ENCODE measurements at places on chromosomes 4 and X. TPM values are rescaled to one million over a fixed set of nuclear protein-coding genes. Genes with fewer than 3 reads are reported as not detected.
A peak's percentile ranks its signal among the peaks of the same experiment; 100 is the strongest.

Gene LIMCH1
- total RNA-seq = not detected

Gene ITIH6
- not detected for total RNA-seq

Gene CXCL13
- 87.2 TPM for total RNA-seq

GRCh38 chr4:121594796-121595526 is 101.8 kb downstream of the ANXA5 start:
- no peak overlapping the region for H3K27ac ChIP-seq
- H3K4me3 ChIP-seq = no peak overlapping the region
- no peaks in the 10 kb centered on the region for H3K36me3 ChIP-seq

Gene CITED1
- total RNA-seq = not detected

DNA sequence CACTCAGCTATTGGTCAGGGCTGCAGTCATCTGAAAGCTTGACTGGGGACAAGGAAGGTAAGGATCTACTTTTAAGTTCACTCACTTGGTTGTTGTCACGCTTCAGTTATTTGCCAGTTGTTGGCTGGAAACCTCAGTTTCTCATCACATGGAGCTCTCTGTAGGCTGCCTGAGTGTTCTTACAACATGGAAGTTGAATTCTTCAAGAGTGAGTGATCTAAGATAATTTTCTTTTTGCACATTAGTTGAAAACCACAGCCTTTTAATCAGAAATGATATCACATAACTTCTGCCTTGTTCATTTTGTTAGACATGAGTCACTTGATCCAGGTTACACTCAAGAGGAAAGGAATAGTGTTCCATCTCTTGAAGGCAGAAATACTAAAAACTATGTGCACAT is 552.7 kb downstream of the RAPGEF2 start:
- H3K27me3 ChIP-seq = no peaks in the 10 kb centered on the region
- H3K4me3 ChIP-seq = no peak overlapping the region
- H3K27ac ChIP-seq = no peak overlapping the region
- no peaks in the 10 kb centered on the region for H3K4me1 ChIP-seq
- no peaks in the 10 kb centered on the region for H3K36me3 ChIP-seq

GRCh38 chr4:56681853-56682525 is 893 bp upstream of the HOPX start:
- H3K27me3 ChIP-seq = peaks cover 60% of the 10 kb centered on the region
- H3K36me3 ChIP-seq = no peaks in the 10 kb centered on the region
- peaks cover 25% of the 10 kb centered on the region for H3K4me1 ChIP-seq
- no peak overlapping the region for H3K27ac ChIP-seq
- DNase-seq = no peak

Gene SPANXA1
- total RNA-seq = not detected

GRCh38 chrX:40272776-40273175 is 175.0 kb upstream of the BCOR start:
- H3K27me3 ChIP-seq = peaks cover 2% of the 10 kb centered on the region
- H3K4me3 ChIP-seq = no peak overlapping the region
- H3K4me1 ChIP-seq = peaks cover 1% of the 10 kb centered on the region
- no peak for DNase-seq
- no peak overlapping the region for H3K27ac ChIP-seq

- peaks cover 41% of the 10 kb centered on the region for H3K4me1 ChIP-seq
- DNase-seq = no peak
- no peaks in the 10 kb centered on the region for H3K27me3 ChIP-seq
- H3K27ac ChIP-seq = peak overlapping the region; percentile 52
- H3K4me3 ChIP-seq = no peak overlapping the region
Measured at GRCh38 chr4:99861120-99861905, 32.9 kb downstream of the LAMTOR3 start.

Gene CLNK
- total RNA-seq = 0.89 TPM

DNA sequence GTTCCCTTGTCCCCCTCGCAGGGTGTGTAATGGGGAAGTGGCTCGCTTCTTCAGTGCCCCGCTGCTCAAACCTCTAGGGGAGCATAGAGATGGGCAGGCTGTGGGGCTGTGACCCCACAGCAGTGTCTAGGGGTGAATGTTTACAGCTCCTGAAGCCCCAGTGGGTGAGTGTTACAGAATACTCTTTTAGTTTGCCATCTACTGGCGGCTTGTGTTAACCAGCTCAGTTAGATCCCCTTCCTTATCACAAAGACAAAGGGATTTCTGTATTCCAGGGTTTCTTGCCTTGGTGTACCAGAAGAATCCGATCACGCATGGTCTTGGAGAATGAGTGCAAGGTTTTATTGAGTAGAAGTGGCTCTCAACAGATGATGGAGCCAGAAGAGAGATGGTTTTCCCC is 108.1 kb upstream of the IQCM start:
- DNase-seq = no peak
- no peak overlapping the region for H3K27ac ChIP-seq
- H3K36me3 ChIP-seq = no peaks in the 10 kb centered on the region
- no peak overlapping the region for H3K4me3 ChIP-seq
- no peaks in the 10 kb centered on the region for H3K27me3 ChIP-seq
- no peaks in the 10 kb centered on the region for H3K4me1 ChIP-seq

DNA sequence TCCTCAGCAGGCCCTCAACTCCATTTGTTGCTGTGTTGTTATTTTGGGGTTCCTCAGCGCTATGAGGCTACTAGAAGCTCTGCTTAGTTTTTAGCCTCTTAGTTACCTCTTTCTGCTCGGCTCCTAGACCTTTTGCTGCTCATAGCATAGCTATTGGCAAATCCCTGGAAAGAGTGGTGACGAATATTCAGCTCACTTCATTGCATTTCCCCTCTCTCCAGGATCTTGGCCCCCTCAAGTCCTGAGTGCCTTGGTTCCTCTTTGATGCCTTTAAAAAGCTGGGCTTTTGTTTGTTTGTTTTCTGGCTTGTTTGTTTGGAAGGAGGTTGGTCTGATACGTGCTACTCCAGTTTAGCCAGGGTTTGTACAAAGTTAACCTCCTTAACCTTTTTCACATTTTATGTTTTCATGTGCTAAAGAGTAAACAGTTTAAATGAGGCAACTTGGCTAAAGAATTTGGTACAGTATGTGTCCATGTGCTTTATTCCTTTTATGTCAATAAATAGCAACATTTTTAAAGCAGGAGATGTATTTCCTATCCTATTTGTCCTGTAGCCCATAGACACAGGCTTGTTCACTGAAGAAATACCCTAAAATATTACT is 31.5 kb downstream of the SMAD1 start:
- no peak overlapping the region for H3K4me3 ChIP-seq
- peaks cover 4% of the 10 kb centered on the region for H3K36me3 ChIP-seq
- H3K4me1 ChIP-seq = no peaks in the 10 kb centered on the region
- peaks cover 5% of the 10 kb centered on the region for H3K27me3 ChIP-seq
- H3K27ac ChIP-seq = no peak overlapping the region
- no peak for DNase-seq

DNA sequence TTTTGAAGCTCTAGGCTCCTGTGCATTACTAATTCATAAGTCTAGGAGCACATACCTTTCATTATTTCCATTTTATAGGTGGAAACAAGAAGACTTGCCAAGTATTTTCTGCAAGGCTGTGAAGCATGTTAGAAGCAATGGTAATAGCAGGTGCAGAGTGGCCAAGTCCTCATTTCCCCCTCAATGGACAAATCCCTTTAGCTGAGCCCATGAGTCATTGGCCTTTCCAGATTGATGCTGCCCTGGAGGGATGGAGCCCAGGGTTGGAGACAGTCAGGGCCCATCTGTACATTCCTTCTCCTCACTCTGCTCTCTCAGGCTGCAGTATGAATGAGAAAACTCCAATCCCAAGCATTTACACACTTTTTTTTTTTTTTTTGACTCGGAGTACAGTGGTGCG is 6.6 kb downstream of the MGST2 start:
- peaks cover 9% of the 10 kb centered on the region for H3K36me3 ChIP-seq
- no peak overlapping the region for H3K4me3 ChIP-seq
- peaks cover 32% of the 10 kb centered on the region for H3K4me1 ChIP-seq
- no peak overlapping the region for H3K27ac ChIP-seq
- no peak for DNase-seq
- H3K27me3 ChIP-seq = no peaks in the 10 kb centered on the region

- DNase-seq = no peak
- no peaks in the 10 kb centered on the region for H3K27me3 ChIP-seq
- no peak overlapping the region for H3K27ac ChIP-seq
- no peak overlapping the region for H3K4me3 ChIP-seq
- no peaks in the 10 kb centered on the region for H3K4me1 ChIP-seq
- H3K36me3 ChIP-seq = no peaks in the 10 kb centered on the region
Measured at GRCh38 chr4:80447493-80447892, 112.0 kb downstream of the CFAP299 start.

Gene XAGE1A
- not detected for total RNA-seq

Gene SSX2
- total RNA-seq = not detected

- no peaks in the 10 kb centered on the region for H3K27me3 ChIP-seq
- no peak for DNase-seq
- no peaks in the 10 kb centered on the region for H3K4me1 ChIP-seq
- no peaks in the 10 kb centered on the region for H3K36me3 ChIP-seq
- no peak overlapping the region for H3K4me3 ChIP-seq
- H3K27ac ChIP-seq = no peak overlapping the region
Measured at GRCh38 chr4:104508224-104508623, 13.5 kb upstream of the CXXC4 start.

Gene CSAG3
- total RNA-seq = not detected

DNA sequence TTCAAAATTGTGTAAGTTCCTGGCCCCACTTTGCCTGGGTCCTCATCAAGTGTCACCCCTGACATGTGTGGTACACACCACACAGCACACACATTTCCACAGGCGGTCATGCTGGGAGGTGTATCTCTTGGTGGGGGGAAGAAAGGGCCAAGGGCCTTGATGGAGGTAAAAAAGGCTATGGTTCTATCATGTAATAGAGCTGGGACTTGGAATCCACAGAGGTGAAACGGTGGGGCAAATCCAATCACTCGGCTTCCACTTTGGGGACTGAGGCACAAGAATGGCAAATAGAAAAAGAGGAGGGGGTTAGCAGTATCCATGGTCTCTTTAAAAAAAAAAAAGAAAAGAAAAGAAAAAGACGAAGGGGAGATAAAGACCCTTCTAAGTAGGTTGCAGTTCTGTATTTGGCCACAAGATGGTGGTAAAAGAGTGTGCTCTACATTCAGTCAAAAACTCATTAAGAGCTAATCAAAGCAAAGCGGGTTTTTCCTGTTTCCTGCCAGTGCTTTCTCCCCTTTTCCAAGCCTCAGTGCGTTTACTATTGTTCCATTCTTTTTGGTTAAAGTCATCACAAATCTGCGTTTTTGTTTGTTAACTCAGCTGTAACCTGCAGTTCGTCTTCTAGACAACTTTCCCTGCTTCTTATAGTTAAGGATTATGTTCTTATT is 37.0 kb upstream of the ATP6AP2 start:
- H3K27me3 ChIP-seq = peaks cover 8% of the 10 kb centered on the region
- no peaks in the 10 kb centered on the region for H3K36me3 ChIP-seq
- H3K27ac ChIP-seq = no peak overlapping the region
- DNase-seq = no peak
- H3K4me1 ChIP-seq = peaks cover 17% of the 10 kb centered on the region
- no peak overlapping the region for H3K4me3 ChIP-seq

DNA sequence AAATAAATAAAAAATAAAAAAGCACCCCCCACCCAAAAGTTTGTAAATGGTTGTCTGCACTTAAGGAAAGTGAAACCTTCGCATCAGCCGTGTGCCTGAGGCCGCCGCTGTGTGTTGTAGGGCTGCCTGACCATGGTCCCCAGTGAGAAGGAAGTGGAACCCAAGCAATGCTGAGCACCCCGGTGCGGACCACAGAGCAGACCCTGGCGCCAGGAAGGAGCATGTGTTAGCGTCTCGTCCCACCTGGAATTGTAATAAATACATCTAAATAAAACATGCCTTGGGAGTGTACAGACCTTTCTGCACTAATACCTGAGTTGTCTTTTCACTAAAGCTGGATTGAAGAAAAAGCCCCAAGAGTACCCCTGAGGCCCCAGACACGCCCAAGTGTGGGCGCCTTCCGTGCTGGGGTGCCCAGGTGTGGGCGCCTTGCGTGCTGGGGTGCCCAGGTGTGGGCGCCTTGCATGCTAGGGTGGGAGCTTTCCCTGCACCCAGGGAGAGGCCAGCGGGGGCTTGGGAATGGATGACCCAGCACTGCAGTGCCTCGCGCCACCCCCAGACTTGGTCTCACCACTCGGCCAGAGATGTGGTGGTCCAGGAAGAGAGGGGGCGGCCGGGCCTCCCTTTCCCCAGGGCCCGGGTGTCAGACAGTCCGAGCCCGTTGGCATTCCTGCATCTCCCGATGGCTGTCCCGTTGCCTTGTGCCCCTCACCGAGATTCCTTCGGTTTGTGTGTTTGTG is 33.7 kb downstream of the HTT-AS start:
- peak overlapping the region; percentile 84 for H3K4me3 ChIP-seq
- peak overlapping the region; percentile 74 for H3K27ac ChIP-seq
- peaks cover 5% of the 10 kb centered on the region for H3K36me3 ChIP-seq
- no peak for DNase-seq
- H3K27me3 ChIP-seq = peaks cover 3% of the 10 kb centered on the region
- peaks cover 45% of the 10 kb centered on the region for H3K4me1 ChIP-seq

DNA sequence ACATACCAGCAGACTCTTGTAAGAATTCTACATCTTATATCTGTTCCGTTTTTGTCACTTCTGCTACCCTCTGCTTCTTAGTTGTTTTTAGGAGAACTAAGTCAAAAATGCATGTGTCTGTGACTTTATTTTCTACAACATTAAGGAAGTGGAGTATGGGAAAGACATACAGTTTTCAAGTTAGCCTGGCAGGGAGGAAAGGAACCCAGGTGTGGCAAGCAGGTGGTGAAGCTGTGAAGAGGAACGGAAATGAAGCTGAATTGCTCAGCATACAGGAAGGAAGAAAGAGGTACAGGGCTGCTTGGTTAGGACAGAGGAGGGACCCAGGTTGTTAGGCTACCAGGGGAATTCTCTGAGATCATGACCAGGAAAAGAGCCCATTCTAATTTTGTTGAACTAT is 9.4 kb downstream of the GPRIN3 start:
- H3K36me3 ChIP-seq = peaks cover 20% of the 10 kb centered on the region
- H3K27ac ChIP-seq = peak overlapping the region; percentile 99
- H3K4me1 ChIP-seq = peaks cover 75% of the 10 kb centered on the region
- no peaks in the 10 kb centered on the region for H3K27me3 ChIP-seq

- peaks cover 10% of the 10 kb centered on the region for H3K36me3 ChIP-seq
- H3K27me3 ChIP-seq = no peaks in the 10 kb centered on the region
- H3K4me3 ChIP-seq = no peak overlapping the region
Measured at GRCh38 chr4:150387981-150388380, 194.0 kb upstream of the MAB21L2 start.

Gene CPLX1
- 0.74 TPM for total RNA-seq

Gene FMR1NB
- total RNA-seq = not detected

GRCh38 chr4:160563552-160564282 is 1460.8 kb downstream of the RAPGEF2 start:
- no peak overlapping the region for H3K27ac ChIP-seq
- no peak for DNase-seq
- H3K4me3 ChIP-seq = no peak overlapping the region
- no peaks in the 10 kb centered on the region for H3K4me1 ChIP-seq

- no peaks in the 10 kb centered on the region for H3K36me3 ChIP-seq
- DNase-seq = no peak
- H3K27me3 ChIP-seq = no peaks in the 10 kb centered on the region
- H3K4me1 ChIP-seq = no peaks in the 10 kb centered on the region
- no peak overlapping the region for H3K27ac ChIP-seq
- no peak overlapping the region for H3K4me3 ChIP-seq
Measured at GRCh38 chr4:187602339-187603092, 393.1 kb upstream of the ZFP42 start.

DNA sequence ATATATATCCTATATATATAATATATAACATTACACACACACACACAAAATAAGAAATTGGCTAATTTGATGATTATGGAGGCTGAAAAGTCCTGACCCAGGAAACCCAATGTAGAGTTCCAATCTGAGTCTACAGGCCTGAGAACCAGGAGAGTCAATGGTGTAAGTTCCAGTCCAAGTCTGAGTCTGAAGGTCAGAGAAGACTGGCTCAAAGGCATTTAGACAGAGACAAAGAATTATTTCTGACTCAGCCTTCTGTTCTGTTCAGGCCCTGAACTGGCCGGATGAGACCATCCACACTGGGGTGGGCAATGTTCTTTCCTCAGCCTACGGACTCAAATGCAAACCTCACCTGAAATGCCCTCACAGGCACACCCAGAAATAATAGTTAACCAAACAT is 60.6 kb upstream of the STX18 start:
- H3K27me3 ChIP-seq = no peaks in the 10 kb centered on the region
- H3K4me3 ChIP-seq = no peak overlapping the region
- H3K36me3 ChIP-seq = no peaks in the 10 kb centered on the region
- H3K27ac ChIP-seq = no peak overlapping the region
